Activated gamma-delta T cell (primary cell): ENCODE measurements at places on chromosomes 7 and 10.

- no peak for DNase-seq
These were observed 30.1 kb downstream of the KLF6 start for GRCh38 chr10:3754727-3755439.

DNA sequence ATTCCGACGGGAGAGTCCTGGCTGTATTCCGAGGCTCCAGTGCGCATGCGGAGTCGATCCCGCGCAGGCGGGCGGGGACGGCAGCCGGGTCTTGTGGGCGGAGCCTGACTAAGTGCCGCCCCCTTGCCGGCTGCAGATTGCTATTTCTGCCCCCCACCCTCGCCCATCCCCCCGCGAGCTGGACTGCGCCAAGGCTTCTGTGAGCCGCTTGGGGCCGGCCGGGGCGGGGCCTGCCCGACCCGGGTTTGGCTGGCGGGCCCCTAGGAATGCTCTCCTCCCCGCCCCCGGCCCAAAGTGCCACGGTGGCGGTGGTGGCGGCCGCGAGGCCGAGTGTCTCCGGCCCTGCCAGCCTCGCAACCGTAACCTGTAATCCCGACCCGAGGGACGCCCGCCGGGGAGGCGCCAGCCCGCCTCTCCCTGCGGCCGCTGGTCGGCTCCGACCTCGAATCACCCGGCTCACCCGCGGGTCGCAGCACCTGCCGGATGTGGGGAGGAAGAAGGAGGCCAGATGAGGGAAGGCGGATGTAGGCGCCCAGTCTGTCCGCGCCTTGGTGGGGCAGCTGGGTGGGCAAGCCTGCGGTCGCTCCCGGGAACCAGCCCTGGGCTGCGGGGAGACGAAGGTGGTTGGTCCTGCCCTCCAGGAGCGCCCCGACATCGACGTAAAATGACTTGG lies 702 bp upstream of the KAZALD1 start:
- peak; percentile 75 for DNase-seq

GRCh38 chr10:116097239-116097784 lies 175.7 kb downstream of the GFRA1 start:
- DNase-seq = no peak

GRCh38 chr7:49778731-49779270 lies 5.4 kb downstream of the VWC2 start:
- DNase-seq = no peak

DNA sequence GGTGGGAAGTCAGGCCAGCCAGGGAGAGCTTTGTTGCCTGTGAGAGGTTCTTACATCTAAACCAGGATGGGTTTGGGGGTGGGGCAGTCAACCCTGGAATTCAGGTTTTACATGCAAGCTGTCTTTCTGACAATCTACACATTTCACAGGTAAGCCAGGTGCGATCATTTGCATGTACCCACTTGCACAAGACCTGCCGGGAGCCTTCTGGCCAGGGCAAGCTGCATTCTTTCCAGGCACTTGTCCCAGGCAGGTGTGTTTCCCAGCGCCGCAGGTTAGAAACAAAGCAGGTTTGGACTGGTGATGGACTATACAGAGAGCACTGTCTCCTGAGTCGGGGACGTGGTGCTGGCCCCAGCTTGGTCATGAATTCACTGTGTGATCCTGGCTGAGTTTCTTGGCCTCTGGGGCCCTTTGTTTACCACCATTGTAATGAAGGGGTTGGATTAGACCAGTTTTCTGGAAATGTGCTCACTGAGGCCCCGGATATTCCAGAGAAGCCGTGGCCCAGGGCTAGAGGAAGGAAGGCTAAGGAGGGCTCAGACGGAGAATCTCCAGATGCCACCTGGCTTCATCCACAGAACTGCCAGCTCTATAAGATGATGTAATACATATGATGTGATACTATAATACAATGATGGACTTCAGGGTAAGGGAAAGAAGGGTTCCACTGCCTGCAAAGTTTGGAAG lies 205.2 kb upstream of the SVIL start:
- DNase-seq = no peak
